ENCODE measurements at places on chromosomes 2 and 18.
A peak's percentile ranks its signal among the peaks of the same experiment; 100 is the strongest.

- no peak for DNase-seq
Measured at GRCh38 chr2:226338825-226339224, 460.8 kb downstream of the IRS1 start.

DNA sequence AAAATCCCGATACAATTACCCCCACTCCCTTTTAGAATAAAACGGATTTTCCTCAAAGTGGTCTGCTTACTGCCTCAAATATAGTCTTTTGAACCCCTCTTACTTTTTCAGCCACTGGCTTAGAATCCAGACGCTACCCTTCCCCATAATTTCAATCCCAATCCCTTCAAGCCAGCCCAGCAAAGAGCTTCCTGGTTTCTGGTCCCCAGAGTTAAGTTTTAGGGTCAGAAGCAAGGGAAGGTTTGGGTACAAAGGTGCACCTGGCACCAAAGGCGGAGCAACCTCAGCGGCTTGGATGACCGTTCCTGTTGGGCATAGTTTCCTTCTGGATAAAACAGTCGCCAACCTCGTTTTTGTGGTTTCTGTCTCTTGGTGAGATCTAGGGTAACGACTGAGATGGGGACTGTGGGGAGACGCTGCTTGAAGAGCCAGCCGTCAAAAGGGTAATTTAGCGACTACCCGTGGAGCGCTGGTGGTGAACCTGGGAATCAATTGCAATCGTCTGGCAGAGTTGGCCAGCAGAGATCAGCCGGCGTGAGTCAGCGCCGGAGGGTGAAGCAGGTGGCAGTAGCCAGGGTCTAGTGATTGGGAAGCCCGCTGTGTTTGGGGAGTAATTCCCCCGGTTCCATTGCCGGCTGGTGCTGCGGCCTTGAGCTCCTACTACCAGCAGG lies 1.6 kb downstream of the FEV start:
- no peak for DNase-seq

DNA sequence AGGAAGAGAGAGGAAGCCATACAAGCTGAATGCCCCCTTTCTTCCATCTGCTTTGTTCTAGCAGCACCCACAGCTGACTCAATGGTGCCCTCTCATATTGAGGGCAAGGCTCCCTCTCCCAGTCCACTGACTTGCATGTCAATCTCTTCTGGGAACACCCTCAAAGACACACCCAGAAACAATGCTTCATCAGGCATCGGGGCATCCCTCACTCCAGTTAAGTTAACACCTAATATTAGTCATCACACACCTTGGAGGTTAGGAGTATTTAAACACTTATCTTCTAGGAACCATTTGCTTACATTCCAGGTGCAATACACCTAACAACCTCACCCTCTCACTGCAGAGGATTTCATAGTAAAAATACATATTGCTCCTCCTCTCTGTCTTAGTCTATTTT lies 993.5 kb upstream of the DDX18 start:
- DNase-seq = no peak

DNA sequence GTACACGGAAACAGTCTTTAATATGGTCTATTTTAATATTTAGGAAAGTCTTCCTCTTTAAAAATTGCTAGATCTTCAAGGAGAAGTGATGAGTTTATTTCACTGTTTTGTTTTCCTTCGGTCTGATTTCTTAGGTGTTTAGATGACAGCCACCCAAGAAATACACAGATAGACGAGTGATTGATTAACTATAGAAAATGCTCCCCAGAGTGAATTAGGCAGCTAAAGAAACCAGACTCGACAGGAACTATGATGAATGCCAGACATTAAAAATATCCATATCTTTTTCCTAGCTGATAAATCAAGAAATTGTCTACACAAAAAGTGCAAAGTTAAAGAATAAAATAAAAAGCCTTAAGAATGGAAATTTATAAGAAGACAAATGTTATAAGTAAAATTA lies 888.7 kb upstream of the CNTNAP5 start:
- no peak for DNase-seq

GRCh38 chr2:32746669-32747068 lies 118.8 kb downstream of the TTC27 start:
- DNase-seq = no peak

GRCh38 chr2:9174771-9175437 lies 31.7 kb upstream of the ASAP2 start:
- peak; percentile 58 for DNase-seq

- no peak for DNase-seq
Measured at GRCh38 chr2:192286093-192286701, 91.5 kb upstream of the TMEFF2 start.

DNA sequence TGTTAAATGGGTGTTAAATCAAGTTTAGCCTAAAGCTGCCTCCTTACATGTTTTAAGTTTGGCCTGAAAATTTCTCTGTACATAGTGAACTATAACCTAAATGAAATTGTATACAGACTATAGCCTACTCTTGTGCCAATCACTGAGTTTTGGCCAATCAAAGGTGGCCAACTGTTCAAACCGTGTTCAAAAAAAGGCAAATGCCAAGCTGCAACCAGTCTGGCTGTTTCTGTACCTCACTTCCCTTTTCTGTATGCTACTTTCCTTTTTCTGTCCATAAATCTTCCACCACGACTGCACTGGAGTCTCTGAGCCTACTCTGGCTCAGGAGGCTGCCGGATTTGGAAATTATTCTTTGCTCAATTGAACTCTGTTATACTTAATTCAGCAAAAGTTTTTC lies 121.0 kb downstream of the SPOPL start:
- no peak for DNase-seq

DNA sequence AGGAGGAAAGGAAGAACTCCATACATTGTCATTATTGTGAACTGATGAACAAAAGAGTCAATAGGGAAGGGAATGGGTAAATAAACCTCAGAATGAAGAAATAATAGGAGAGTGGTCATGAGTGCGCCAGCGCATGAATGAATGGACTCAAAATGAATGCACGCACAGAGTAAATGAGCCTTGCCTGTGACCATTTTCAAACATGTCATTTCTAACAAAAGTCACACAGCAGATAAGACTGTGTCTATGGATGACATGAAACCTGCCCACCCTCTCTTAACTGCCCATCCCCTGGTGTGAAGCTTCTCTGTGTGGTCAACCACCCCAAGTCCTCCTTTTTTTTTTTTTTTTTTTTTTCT lies 121.1 kb upstream of the TEX51 start:
- DNase-seq = no peak

DNA sequence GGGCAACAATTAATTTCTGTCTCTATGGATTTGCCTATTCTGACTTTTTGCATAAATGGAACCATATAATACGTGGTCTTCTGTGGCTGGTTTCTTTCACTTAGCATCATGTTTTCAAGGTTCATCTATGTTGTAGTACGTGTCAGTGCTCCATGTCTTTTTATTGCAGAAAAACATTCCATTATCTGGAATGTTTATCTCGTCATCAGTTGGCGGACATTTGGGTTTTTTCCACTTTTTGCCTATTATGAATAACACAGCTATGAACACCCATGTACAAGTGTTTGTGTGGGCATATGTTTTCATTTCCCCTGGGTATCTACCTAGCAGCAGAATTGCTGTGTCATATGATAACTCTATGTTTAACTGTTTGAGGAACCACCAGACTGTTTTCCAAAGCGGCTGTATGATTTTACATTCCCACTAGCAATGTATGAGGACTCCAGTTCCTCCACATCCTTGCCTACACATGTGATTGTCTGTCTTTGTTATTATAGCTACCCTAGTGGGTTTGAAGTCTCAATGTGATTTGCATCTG lies 49.9 kb downstream of the MYO7B start:
- no peak for DNase-seq

GRCh38 chr2:223044092-223044836 lies 7.7 kb upstream of the KCNE4 start:
- DNase-seq = no peak

GRCh38 chr2:177818412-177818811 lies 254.2 kb downstream of the PDE11A start:
- DNase-seq = no peak

- DNase-seq = no peak
Measured at GRCh38 chr2:210318891-210319290, 3.9 kb upstream of the MYL1 start.

DNA sequence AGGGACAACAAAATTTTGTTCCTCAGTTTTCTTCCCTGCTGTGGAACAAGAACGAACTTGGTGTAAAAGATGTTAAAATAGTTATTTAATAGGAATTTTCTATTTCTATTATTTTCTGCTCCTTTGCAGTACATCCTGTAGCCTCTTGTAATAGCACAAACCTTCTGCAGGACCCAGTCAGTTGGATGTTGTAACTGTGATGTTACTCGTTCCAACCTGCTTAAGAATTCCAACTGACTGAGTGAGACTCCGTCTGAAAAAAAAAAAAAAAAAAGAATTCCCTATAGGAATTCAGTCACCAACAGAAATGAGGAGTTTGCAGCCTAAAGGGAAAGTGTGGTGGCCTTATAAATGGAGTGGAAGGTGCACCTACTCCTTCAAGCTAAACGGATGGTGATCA lies 46.4 kb upstream of the CDH20 start:
- no peak for DNase-seq

DNA sequence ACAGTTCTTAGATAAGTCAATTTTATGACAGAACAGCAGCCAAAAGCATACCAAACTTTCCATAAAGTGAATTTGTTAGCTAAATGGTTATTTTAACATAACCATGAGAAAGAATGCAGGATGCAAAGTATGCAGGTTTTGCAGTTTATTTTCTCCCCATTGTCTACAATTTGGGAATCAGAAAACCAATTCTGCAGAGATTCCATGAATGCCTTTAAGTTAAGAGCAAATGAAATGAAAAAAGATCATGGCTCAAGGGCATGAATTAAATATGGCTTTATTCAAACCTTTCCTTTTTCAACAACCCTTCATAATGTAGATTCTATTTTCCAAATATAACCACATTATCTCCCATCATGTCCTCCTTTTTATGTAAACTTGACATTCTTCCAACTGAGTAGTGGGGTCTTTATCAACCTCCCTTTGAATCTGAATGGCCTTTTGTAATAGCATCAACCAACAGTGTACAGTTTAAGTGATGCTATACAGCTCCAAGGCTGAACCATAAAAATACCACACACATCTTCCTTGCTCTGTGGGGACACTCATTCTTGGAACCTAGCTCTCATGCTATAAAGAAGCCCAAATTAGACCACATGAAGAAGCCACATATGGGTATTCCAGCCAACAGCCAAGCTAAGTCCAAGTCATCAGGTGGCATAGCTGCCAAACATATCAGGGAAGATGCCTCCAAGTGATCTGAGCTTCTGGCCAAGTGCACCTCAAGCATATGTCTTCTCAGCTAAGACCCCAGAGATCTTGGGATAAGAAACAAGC lies 49.8 kb downstream of the PIAS2 start:
- no peak for DNase-seq

GRCh38 chr18:40867459-40867858 lies 1087.6 kb upstream of the PIK3C3 start:
- DNase-seq = peak; percentile 53

DNA sequence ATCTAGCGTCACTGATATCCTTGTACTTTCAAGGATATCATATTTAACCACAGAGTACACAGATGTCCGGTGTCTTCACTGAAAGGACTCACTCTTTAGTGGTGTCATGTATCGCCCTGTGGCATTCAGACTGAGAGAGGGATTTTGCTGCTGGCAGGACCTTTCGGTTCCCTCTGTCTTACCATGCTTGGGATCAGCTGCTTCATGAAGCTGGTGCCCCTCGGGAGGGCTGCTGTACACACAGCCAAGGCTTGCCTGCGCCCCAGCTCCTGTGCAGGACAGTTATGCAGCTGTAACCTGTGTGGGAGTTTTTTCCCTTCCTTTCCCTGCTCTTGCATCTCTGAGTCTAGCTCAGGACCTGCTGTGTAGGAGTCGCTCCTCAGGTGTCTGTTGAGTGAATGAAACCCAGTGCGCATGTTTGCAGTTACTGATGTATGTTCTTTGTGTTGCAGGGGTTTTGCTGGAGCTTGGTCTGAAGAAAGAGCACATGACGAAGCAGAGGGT lies 64.4 kb downstream of the GREB1 start:
- DNase-seq = no peak

GRCh38 chr18:12401881-12402280 lies 5.8 kb upstream of the PRELID3A start:
- DNase-seq = no peak

DNA sequence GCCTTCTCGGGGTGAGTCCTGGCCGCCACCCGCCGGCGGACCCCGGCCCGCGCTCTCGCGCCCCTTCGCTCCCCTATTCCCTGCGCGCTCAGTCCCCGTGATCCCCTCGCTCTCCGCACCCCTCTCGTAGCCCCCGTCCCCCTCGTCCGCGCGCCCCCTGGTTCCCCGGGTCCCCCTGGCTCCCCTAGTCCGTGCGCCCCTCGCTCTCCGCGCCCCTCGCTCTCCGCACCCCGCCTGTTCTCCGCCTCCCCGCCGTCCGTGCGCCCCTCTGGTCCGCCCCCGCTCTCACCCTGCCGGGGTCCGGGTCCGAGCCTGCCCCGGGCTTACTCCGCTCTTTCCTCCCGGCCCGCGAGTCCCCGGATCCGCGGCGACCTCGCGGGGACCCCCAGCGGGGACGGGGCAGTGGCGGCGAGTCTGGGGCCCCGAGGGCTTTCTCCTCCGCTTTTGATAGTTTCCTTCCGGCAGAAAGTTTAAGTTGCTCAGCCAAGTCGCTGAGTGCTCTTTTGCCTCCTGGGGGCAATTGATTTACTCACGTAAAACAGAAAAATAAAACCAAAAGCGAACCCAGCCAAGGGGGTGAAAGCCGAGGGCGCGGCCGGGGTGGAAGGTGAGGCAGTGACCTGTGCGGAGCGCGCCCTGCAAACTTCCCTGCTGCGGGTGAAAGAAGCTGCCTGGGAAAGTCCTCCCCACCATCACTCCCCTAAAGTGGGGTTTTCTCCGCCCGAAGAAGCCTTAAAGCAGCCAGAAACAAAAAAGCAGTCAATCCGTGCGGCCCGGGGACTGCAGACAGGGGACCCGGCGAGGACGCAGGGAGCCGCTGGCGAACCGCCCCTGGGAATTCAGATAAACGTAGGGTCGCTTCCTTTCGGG lies 568 bp downstream of the RAB31 start:
- no peak for DNase-seq

DNA sequence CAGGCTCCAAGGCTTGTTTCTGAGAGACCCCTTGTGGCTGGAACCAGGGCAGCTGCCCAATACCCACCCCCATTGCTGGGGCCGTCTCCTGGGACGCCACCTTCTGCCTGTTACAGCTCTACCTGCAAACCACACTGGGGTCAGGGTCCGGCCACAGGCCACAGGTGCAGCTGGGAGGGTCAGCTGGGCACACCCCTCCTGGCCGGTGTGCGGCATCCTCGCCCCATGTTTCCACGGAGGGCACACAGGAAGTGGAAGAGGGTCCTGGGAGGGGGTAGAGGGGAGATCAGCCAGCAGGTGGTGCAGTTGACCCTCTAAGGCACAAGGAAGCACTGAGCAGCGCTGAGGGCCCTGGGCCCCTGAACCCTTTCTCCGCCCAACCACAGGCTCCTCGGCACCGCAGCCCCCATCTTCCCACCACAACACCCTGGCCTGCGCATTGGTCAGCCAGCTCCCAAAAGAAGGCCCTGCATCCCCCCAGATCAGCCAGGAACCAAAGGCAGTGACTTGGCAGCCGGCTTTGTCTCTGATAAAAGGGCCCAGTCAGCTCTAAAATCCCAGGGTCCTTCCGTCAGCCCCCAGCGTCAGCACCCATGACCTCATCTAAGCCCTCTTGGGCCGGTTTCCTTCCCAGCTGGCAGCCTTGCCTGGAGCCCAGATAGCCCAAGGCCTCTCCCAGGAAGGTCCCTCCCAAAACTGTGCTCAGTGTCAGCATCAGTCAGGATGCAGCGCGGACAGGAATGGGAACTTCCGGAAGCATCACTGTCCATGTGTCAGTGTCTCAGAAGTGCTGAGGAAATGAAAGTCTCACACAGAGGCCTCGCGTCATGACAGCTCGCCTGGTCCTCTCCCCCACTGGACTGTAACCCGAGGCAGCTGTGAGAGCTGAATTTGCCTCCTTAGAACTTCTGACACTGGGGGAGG lies 1.7 kb downstream of the ERFE start:
- no peak for DNase-seq

Measured in HS-5 (cell line).